Activated CD4-positive, CD25-positive, alpha-beta regulatory T cell (primary cell): ENCODE measurements at places on chromosomes 1 and 21.

DNA sequence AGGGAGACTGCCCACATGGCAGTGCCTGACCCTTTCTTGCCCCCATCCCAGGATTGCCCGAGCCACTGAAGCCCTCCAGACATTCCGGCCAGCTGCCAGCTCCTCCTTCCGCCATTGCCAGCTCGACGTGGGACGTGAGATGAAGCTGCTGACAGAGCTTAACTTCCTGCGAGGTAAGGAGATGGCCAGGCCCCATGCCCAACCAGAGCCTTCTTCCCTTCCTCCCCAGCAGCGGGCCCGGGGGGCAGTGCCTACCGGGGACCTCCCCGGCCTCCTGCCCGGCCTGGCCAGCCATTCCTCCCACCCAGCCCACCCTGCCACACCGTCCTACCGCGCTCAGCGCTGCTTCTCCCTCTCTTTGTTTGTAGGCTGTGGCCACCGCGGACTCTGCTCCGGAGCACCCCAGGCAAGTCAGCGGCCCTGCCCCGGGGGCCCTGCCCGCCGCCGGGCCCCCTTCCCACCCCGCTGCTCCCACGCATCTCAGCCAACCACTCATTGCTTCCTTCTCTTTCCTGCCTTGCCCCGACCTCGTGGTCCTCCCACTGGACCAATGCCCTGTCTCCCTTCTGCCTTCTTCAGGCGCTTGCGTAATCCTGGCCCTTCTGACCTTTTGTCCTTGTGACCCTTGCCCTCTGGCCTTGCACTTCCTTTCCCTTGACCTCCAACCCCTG is 4.9 kb downstream of the TRIM46 start:
- DNase-seq, result no peak

- DNase-seq, result no peak
Observed at GRCh38 chr1:55916907-55917306, 662.5 kb downstream of the PLPP3 start.

DNA sequence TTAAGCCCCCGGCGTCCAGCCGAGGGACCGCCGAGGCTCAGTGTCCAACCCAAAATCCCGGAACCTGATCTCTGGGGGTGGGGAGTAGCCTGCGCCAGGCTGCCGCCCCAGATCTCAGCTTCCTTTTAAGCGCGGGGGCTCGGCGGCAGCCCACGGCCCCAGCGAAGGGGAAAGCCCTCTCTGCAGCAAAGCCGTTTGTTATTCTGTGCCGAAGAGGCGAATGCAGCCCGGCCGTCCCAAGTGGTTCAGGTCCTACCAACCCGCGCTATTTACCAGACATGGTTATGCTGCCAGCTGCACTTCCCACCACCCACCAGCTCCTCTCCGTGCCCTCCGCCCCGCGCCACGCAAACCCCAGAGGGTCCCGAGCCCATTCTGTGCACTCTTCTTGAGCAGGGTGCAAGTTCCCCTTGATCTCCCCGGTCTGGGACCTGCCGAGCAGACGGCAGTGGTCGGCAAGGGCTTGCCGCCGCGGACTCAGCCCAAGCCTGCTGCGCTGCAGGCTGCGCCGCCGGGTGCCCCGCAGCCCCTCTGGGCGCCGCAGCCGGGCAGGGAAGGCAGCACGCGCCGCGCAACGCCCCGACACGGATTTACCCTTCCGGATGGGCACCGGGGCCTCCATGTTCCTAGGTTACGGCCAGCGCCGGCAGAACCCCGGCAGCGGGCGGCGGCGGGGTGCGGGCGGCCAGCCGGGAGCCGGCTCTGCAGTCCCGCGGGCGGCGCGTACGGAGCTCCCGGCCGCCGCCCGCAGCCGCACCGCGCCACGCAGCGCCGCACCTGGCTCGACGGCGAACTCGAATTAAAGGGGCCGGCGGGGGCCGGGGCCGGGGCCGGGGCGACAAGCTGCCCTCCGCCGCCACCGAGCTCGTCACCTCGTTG is 738 bp upstream of the KCNA2 start:
- DNase-seq, result no peak

DNA sequence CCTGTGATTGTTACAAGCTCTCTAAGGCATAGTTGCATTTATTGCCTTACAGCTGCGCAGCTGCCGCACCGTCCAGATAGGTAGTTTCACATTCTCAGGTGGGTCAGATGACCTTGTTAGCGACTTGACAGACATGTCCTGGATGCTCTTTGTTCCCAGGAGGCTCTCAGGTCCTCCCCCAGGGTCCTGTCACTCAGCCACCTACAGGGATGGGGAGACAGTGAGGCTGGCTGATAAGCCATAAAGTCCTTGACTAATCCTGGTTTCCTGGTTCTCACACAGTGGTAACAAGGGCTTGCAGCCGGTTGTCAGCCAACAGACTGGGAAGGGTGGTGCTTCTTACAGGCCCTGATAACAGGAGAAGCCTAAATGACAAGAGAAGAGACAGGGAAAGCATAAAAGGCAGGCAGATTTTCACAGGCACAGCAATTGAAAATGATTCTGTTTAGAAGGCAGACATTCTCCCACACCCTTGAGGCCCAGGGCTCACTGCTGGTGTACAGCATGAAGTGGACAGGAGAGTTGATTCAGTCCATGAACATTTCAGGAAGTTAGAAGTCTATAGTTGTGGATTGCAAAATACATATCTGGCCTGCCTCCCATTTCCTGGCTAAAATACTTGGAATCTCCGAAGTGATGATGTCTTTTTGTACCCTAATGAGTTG is 2.9 kb downstream of the ARF1 start:
- no peak for DNase-seq

DNA sequence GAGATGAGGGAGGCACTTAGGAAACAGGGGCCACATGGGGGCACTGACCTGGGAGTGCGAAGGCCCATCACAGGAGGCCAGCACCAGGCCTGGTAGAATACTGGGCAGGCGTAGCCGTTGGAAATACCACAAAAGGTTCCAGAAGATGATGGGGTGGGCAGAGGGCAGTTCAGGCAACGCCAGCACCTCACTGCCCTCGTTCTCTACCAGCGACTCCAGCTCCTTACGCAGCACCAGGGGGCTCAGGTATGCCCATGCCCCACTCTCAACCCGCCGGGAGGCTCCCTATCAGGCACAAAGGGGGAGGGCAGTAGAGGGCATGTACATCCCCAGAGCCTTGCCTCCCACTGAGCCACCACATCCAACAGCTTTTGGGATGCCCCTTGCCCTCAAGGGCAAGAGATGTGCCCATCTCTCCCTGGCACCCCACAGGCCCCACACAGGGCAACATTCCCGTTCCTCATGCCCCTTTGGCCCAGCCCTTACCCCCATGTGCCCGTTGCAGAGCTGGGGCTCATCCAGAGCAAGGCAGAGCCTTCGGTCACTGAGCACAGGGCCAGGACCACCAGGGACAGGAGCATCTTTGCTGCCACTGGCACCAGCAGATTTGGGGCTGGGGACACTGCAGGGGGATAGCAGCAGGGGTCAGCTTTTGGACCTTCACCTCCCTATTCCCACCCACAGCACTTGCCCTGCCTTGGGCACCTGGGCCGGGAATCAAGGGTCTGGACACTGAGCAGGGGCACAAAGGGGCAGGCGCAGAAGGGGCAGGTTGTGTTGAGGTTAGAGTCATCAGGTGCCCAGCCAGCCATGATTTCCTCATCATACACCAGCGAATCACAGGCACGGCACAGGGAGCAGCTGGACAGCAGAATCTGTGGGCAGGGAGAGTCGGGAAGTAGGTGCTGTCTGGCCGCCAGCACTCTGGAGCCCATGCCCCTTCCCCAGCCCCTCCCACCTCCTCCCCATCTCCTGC is 9.7 kb upstream of the GATAD2B start:
- DNase-seq, result no peak

- no peak for DNase-seq
Observed at GRCh38 chr1:178294654-178295053, 200.8 kb downstream of the RASAL2 start.

DNA sequence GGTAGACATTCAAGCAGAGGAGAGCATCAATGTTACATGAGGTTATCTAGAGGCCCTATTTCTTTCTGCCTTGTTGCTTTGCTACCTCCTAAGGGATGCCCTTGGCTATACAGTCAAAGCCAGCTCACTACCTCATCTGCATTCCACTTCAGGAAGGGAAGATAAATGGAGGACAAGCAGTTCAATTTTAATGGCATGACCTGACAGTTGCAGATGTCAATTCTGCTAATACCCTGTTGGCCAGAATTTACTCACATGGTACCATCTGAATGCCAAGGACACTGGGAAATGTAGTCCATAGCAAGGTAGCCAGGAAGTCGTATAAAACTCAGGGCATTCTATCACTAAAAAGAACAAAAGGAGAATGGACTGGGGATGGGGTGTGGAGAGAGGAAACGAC is 31.5 kb downstream of the PALMD start:
- DNase-seq, result no peak

GRCh38 chr1:232822530-232822929 is 17.3 kb downstream of the MAP10 start:
- no peak for DNase-seq

DNA sequence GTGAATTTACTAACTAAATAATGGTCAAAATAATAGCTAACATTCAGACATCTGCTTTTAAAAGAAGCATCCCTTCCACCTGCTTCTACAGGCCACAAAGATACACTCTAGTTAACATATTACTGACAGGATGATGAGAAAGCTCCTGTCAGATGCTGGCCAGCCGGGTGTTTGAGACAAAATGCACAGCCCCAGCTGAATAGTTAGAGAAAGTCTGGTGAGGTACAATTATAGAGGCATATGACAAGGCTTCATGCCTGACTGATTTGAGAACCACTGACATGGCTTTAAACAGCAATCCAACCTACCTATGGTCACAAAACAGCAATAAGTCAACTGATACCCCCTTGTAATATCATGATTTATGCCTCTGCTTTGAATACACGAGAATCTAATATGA is 137.0 kb downstream of the DENND1B start:
- no peak for DNase-seq

DNA sequence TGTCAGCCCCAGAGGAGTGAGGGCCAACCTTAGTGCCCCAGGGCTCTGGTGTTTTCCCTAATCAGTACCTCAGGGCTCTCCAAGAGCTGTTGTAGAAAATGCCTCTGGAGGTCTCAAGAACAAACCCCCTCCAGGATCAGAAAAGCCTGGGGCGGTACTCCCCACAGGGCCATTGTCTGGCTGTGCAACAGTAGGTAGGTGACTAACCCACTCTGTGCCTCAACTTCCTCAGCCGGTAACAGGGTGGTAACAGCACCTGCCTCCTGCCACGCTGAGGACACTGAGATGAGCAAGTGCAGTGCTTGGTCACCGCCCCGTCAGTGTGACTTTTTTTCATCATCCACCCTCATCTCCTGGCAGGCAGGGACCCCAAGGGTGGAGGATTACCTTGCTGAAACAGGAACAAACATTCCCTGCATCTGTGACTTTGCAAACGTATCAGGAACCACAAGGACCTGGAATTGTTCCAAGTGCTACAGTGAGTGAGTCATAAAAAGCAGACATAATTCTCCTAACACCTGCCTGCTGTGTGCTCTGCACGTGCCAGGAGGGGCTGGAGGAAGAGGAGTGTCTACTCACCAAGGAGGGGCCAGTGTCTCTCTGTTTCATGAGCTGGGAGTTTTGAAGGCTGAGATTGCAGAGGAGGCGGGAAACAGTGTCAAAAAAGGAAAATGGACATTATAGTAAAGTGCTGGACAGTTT is 440.8 kb downstream of the NPHP4 start:
- DNase-seq, result no peak

GRCh38 chr1:189656628-189657530 is 820.8 kb downstream of the BRINP3 start:
- DNase-seq, result no peak

DNA sequence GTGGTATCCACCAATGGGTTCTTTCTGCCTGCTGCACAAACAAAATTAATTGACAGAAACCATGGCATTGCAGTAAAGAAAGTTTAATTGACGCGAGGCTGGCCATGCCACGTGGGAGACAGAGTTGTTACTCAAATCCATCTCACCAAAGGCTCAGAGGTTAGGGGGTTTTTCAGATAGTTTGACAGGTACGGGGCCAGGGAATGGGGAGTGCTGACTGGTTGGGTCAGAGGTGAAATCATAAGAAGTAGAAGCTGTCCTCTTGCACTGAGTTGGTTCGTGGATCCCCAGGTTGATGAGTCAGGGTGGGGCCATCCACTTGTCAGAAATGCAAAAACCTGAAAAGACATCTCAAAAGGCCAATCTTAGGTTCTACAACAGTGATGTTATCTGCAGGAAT is 941 bp upstream of the TBCE start:
- no peak for DNase-seq

DNA sequence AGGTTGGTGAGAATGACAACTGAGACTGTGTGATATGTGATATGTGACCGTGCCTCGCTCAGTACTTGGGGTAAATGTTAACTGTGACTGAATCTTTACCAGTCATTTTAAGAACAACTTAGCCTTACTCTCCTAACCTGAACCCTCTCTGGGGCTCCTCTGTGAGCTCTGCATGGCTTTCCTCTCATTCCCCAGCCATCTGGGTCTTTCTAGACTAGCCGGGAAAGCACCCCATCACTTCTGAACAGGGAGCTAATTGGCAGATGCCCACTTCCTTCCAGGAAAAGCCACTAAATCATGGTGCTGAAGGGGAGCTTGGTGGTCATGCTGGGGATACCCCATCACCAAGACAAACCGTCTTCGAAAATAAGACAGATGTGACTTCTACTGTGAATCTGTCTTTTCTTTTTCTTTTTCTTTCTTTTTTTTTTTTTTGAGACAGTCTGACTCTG is 16.5 kb upstream of the FOXO6 start:
- no peak for DNase-seq

- DNase-seq, result no peak
Observed at GRCh38 chr1:56525489-56526041, 53.8 kb downstream of the PLPP3 start.

- DNase-seq, result no peak
Observed at GRCh38 chr1:212916481-212917133, 33.7 kb upstream of the VASH2 start.

- DNase-seq, result no peak
Observed at GRCh38 chr1:53176452-53177208, 20.0 kb upstream of the CPT2 start.

DNA sequence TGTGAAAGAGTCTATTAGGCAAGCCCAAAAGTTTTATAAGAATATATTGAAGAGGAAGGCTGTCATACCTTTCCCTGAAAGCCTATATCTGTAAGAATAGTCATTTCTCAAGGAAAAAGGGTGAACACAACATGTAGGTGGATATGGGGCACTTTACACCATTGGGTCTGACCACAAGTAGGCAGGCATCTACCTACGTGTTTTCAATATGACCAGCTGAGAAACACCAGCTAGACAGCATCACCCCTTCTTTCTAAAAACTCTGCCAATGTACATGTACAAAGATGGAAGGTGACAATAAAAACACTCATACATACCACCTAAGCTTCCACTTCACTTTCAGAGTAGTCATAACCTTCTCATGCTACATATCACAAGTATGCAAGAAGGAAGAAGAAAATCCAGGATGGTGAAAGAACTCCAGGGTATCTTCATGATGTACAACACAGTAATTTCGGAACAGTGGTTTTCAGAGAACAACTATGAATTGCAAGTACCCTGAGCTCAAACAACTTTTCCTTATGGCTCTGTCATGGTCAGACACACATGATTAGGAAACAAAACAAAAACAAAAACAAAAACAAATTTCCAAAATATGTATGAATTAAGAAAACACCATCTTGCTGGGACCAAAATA is 98.5 kb upstream of the ADGRL2 start:
- DNase-seq, result no peak

- peak; percentile 70 for DNase-seq
Observed at GRCh38 chr1:234499119-234499942, 20.4 kb upstream of the TARBP1 start.

- no peak for DNase-seq
Observed at GRCh38 chr1:17192394-17193221, 12.3 kb upstream of the PADI1 start.
